ENCODE measurements at places on chromosomes 6 and 20. TPM values are rescaled to one million over a fixed set of nuclear protein-coding genes. Genes with fewer than 3 reads are reported as not detected.

Gene RBBP8NL
- total RNA-seq, result not detected

Gene MAN1A1
- total RNA-seq, result 21.4 TPM

Gene GTSF1L
- not detected for total RNA-seq

Gene TRMT6
- 10.6 TPM for total RNA-seq

Gene ZNF322
- total RNA-seq, result 8.9 TPM

Gene SYNDIG1
- not detected for total RNA-seq

Gene SCRT2
- total RNA-seq, result not detected

Gene SLC35F1
- 0.15 TPM for total RNA-seq

Gene MYL9
- total RNA-seq, result 54.1 TPM

Gene C20orf202
- not detected for total RNA-seq

Gene SLC2A10
- 21.4 TPM for total RNA-seq

Gene BPIFA1
- not detected for total RNA-seq

Gene ASIP
- total RNA-seq, result not detected

Gene CGA
- total RNA-seq, result not detected

Gene TRIM40
- total RNA-seq, result not detected

Gene CPXM1
- 5.6 TPM for total RNA-seq

Gene OGFR
- total RNA-seq, result 37.8 TPM

Gene PRDM13
- total RNA-seq, result not detected

Gene CLVS2
- not detected for total RNA-seq

Gene BPHL
- total RNA-seq, result 13.4 TPM

Gene SNAP25
- total RNA-seq, result 5.1 TPM

Gene HLA-DQA2
- total RNA-seq, result not detected

Gene PRSS16
- total RNA-seq, result not detected

Gene TTLL9
- not detected for total RNA-seq

Gene PPP1R3G
- total RNA-seq, result 0.59 TPM

Gene GRM1
- not detected for total RNA-seq

Gene MOCS3
- total RNA-seq, result 5.2 TPM

Gene RAB5IF
- 109 TPM for total RNA-seq

Gene OR2J3
- not detected for total RNA-seq

Gene ANKRD66
- total RNA-seq, result not detected

Gene ISM1
- 0.15 TPM for total RNA-seq

Gene PHACTR1
- total RNA-seq, result 2.5 TPM

Gene SRMS
- total RNA-seq, result not detected

Gene RBPJL
- total RNA-seq, result not detected

Gene EPB41L1
- total RNA-seq, result 7.9 TPM

Gene C20orf204
- total RNA-seq, result not detected

Gene FOXC1
- 3.0 TPM for total RNA-seq

Gene DSP
- total RNA-seq, result 0.17 TPM

Gene CST2
- total RNA-seq, result not detected

Gene ARMH2
- total RNA-seq, result not detected

Gene MRAP2
- not detected for total RNA-seq

Gene BPI
- not detected for total RNA-seq

Gene GABRR1
- total RNA-seq, result not detected

Measured in bronchus fibroblast of lung (primary cell).